Right renal pelvis (tissue), 4 donors: ENCODE measurements at places on chromosomes 11 and 22.

DNA sequence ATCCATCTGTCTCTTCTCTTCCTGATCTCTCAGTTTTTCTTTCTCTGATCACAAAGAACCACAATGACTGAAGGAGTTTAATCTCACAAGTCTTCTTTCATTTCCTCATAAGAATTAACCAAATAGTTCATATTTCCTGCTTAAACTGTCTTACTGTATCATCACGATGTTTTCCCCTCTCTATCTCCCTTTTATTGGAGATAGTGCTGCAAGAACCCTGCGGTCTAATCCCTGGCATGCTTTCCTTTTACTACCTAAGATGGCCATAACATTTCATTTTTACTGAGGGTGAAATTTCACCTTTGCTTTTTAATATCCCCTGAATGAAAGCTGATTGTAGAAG lies 28.9 kb downstream of the CARD18 start:
- no peak for DNase-seq

DNA sequence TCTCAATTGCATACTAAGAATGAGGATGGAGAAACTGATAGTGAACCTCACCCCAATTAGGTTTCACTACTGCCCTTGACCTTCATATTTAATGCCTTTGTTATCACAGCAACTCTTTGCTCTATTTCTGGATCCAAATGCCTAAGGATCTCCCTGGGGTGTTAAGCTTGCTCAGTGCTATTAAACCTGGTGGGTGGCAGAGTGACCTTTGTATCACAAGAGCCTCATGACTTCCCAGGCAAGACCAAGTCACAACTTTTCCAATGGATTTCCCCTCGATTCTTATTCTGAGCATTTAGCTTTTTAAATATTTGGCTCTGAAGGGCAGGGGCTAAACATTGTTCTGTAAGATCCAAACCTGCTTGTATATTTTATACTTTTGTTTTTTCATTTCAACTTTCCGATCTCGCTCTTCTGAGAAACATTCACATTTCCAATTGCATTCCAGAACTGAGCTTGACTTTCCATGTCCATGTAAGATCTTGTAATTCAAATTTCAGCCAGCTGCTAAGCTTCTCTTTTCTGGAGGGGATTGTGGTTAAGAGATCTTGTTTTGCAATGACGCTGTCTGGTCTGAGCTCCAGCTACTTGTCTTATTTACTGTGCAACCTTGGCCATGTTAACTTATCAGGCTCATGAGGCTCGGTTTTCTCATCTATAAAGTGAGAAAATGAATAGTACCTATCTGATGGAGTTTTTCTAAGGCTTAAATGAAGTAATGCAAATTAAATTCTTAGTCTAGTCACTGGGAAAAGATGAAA lies 6.4 kb upstream of the EHF start:
- no peak for DNase-seq

DNA sequence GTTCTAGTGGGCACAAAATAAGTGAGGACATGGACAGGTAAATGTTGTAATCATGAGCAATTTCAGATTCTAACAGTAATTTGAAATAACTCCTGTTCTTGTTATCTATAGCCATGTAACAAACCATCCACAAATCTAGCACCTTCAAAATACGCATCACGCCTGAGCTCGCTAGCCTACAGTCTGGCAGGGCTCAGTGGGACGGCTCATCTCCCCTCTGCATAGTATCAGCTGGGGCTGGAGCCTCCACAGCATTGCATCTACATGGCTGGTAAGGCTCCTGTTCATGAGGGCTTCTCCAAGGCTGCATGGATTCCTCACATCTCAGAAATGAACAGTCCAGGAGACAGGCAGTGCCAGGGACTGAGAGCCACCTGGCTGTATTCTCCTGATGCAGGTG lies 112.6 kb downstream of the KCNQ1 start:
- DNase-seq = no peak

- DNase-seq = no peak
Measured at GRCh38 chr11:128837627-128838026, 29.5 kb downstream of the KCNJ1 start.
